ENCODE measurements at places on chromosomes 11 and 22.

GRCh38 chr11:2807025-2807681 lies 78.4 kb downstream of the CDKN1C start:
- DNase-seq = peak; percentile 1

GRCh38 chr22:41964112-41964491 lies 5.1 kb upstream of the SEPTIN3 start:
- DNase-seq = no peak

DNA sequence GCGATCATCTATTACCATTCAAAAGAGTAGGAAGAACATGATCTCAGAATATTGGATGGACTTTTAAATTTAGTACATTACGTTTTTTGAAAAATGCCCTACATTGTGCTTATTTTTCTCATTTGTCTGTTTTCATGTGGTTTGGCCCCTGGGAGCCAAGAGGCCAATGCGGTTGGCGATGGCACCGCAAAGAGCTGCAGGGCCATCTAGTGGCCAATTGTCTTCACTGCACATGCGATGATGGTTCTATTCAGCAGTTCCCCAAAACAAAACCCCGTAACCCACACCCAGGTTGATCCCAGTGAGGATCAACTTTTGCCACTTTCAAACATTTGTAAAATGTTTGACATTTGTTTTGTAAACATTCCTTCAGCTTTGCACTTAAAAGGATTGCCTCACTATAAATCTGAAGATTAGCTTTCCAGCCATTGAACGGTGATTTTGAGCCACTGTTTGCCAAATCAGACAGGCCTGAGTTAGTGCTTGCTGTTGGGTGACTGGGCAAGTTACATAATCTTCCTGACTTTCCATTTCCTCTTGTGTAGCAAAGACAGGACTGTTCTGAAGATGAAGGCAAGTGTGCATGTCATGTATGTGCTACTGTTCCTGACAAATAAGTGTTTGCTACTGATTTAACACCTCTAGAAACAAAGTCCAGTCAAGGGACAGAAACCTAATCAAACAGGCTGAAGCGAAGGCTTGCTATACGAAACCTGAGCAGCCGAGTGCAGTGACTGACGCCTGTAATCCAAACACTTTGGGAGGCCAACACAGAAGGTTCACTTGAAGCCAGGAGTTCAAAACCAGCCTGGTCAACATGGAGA lies 29.2 kb upstream of the XBP1 start:
- peak; percentile 64 for DNase-seq

DNA sequence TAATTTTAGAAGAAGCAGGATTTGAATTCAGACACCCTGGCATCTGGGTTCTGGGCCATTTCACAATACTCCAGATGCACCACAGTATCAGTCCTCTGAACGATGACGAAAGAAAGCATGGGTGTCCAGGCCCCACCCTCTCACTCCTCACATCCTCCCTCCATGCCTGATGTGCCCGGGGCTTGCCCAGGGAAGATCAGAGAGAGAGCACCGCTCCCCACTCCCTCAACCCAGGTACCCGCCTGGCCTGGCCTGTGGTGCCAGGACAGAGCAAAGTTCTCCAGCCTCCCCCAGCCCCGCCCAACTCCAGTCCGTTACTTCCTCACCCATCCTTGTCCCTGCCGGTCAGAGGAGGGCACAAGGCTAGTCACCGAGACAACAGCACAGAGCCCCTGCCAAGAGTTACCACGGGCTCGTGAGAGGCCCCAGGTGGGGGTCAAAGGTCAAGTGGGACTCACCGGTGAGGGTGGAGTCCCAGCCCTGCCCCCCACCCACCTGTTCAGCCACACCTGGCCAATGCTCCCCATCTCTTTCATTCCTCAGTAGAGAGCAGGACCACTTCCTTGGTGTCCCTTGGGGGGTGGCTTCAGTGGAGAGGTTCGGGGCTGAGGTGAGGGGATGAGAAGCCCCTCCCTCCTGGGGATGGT lies 8.1 kb downstream of the BCL9L start:
- peak; percentile 54 for DNase-seq

DNA sequence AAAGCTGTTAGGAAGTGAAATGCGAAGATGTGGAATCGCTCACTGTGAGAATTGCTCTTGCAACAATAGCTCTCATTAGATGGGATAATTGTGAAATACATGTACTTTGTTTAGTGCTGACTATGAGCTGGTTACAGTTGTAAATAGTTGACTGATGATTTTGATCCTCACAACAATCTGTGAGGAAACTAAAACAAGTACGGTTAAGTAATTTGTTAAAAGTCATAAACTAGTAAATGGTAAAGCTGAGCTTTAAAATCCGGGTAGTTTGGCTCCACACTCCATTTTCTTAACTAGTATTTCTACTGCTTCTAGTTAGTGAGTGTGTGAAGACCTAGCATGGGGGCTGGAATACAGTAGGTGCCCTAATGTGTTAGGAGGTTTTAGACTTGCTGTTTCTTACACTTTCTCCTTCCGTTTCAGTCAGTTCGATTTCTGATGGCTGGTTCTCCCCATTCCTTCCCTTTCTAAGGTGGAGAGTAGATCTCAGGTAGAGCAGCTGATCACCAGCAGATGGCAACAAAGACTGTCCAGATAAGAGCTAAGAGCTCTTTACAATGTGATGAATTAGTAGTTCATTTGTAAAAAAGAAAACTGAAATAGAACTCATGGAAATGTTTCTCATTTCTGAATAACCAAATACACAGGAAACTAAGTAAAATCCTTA lies 16.3 kb upstream of the CYP2R1 start:
- DNase-seq = peak; percentile 16

DNA sequence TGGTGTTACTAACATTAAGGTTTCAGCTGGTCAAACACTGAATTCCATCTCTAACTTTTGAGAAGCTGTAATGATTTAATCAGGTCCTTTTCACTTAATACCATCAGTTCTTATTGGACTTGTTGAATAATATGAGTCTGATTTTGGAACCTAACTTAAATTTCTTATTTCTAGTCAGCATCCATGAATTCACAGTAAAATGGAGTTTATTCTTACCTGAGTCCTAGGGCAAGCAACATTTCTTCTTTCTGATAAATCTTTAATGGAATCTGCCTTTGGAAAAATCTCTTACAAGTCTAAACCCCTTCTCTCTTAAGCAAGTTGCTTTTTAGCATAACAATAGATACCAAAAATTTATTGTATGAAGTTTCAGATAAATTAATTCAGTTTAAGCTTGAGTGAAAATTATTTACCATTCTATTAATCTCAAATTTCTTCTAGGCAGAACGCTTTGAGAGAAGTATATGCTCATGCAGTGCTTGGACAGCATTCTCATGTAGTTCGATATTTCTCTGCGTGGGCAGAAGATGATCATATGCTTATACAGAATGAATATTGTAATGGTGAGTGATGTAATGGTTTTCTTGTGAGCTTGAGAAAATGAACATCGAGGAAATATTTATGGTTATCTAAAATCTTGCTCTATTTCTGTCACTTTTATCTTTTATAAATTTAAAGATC lies 3.4 kb downstream of the WEE1 start:
- no peak for DNase-seq

GRCh38 chr11:10407055-10407454 lies 48.0 kb upstream of the AMPD3 start:
- DNase-seq = no peak

DNA sequence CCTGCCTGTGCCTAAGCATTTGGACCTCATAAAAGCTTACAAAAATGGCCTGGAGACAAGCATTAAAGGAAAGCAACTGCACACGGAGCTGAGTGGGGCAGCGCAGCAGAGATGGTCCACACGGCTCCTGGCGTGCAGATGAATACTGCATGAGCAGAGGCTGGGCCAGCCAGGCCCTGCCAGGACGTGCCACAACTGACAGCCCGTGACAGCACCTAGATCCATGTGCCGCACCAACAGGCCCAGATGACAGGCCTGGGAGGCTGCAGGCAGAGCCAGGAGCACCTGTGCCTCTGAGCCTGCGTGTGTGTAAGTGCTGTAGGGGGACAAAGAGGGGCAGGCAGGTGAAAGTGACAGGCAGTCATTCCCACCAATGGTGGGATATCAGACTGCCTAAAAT lies 33.4 kb downstream of the MICAL3 start:
- no peak for DNase-seq

- DNase-seq = no peak
Measured at GRCh38 chr11:57348052-57348451, 9.9 kb downstream of the P2RX3 start.

GRCh38 chr22:19753090-19753842 lies 7.3 kb upstream of the TBX1 start:
- DNase-seq = no peak

GRCh38 chr11:111774955-111775710 lies 8.9 kb upstream of the PPP2R1B start:
- no peak for DNase-seq

DNA sequence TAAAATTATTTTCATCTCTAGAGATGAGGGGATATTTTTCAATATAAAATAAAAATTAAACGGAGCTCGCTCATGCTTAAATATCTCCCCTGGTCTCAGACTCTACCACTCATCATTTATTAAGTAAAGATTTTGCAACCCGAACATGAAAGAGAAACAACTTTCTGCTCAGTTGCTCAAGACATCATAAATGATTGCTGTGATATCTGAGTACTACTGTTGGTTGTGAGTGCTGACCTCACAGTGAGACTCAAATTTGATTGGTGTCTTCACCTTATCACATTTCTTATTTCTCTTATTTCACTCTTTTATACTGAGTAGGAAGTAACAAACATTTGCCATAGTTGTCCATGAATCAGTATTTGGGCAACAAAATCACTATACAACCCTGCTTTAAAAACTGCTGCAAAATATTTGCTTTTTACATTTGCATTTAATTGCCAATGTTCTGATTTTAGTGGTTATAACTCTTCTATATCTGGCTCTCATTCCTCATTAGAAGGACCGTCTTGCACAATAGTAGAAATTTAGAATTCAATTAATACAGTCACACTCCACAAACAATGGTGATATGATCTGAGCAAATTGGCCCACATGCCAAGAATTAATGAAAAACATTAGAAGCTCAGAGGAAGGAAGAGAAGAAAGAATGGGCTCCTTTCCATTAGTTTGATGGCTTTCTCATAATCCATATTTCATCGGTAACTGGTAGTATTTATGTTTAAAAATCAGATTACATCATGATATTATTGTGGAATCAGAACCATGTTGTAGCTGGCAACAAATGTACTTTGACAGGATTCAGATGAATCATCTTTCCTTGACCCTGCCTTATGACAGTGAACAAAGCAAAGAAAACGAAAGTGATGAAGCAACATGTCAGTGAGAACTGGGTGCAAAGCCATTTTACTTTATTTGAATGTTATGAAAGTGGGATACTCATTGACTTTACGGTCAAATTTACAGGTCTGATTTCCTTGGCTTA lies 973.6 kb upstream of the TENM4 start:
- DNase-seq = no peak

- DNase-seq = no peak
Measured at GRCh38 chr11:59944720-59945119, 6.5 kb downstream of the OOSP1 start.

DNA sequence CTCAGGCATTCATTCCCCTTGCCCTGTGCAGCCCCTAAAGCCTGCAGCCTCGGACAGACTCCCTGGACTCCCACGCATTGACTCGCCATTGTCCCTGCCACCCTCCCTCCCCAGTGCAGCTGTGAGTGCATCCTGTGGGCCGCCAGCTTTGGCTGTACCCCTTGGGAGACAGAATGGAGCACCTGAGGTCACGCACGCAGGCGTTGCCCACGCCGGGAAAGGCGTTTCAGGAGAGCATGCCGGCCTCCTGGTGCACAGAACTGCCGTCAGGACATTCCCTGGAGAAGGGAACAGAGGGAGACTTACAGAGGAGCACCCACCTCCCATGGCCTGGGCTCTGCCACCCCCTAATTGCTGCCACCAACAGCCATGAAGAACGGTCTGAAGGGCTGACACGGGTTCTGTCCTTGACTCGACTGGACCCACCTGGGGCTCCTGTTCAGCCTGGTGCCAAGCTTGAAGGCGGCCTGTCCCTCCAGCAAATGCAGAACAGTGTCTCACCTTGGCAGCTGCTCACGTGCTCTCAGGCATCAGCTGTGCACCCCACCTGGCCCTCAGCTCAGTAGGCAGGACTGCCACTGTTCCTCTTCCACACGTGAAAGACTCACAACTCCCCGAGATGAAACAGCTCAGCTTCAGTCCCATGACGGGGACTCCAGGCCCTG lies 503.8 kb downstream of the BRD1 start:
- DNase-seq = no peak

DNA sequence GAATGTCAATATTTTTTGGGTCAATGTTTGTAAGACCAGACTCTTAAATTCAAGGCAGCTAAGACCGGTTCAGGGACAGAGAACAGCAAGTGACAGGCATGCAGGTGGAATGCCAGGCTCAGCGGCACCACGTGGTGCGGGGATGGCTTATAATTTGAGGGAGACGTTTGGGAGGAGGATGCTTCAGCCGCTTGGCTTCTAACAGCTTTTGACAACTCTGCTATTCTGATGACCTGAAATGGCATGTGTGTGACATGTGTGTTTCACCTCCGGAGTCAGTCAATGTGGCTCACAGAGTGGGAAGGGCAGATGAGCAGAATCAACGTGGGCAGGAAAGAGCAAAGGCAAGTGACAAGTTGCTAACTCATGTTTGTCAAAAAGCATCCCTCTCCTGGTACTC lies 228.3 kb downstream of the KIRREL3 start:
- DNase-seq = no peak

GRCh38 chr22:49568751-49569285 lies 258.9 kb downstream of the BRD1 start:
- no peak for DNase-seq

GRCh38 chr22:47576908-47577307 lies 814.5 kb downstream of the TBC1D22A start:
- no peak for DNase-seq

GRCh38 chr11:130003717-130004001 lies 1.0 kb upstream of the PRDM10 start:
- no peak for DNase-seq

- DNase-seq = no peak
Measured at GRCh38 chr11:3121931-3122774, 43.0 kb downstream of the OSBPL5 start.

DNA sequence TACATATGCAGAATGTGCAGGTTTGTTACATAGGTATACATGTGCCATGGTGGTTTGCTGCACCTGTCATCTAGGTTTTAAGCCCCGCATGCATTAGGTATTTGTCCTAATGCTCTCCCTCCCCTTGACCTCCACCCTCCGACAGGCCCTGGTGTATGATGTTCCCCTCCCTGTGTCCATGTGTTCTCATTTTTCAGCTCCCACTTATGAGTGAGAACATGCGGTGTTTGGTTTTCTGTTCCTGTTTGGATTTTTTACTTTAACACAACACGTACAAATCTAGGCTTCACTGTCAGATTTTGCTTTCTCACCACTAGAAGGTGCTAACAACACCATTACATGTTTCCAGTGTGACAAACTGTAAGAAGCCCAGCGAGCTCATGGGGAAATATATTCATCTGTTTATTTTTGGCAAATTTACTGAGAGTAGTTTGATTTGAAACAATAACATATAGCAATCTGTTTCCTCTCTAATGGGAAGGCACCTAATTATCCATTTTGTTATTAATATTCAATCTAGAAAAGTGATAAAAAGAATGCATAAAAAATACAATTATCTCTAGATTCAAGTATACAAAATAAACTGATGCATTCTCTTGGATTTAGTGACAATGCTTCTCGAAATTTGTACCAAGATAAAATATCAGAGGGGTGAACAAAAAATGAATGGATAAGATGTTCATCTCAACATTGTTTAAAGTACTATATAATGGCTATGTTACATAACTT lies 23.2 kb upstream of the BIRC3 start:
- peak; percentile 31 for DNase-seq

All from effector CD4-positive, alpha-beta T cell (primary cell).